ENCODE measurements at places on chromosomes 7 and 10. TPM values are rescaled to one million over a fixed set of nuclear protein-coding genes. Genes with fewer than 3 reads are reported as not detected.

GRCh38 chr7:37187179-37187578 lies 261.5 kb downstream of the ELMO1 start:
- no peak for DNase-seq

DNA sequence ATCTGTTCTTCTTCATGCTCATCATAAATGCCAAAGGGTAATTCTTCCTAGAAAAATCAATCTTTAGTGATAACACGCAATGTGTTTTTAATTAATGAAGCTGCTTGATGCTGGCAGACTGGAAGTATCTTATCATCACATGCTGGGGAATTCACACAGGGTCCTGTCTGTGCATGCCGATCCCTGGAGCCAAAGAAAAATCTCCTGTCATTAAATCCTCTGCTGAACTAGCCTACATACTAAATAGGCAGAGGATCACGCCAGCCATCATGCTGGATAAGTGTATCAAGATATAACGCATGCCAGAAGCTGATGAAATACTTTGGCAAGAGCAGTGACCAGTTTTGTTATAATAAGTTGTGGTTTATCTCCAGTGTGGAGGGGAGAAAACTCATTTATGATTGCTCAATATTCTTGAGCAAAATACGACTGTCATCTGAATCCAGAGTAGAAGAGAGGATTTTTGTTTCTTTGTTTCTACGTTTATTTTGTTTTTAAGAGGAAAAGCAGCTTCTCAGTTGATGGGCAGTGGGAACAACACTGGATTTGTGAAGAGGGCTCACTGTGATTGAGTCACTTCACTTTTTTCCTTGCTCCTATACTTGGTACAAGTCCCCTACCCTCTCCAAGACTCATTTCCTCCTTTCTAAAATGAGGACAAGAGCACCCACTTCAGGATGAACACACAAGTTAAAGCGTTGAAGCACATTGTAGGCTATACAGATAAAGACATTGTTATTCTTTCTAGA lies 649.1 kb downstream of the TNS3 start:
- DNase-seq: peak; percentile 69

DNA sequence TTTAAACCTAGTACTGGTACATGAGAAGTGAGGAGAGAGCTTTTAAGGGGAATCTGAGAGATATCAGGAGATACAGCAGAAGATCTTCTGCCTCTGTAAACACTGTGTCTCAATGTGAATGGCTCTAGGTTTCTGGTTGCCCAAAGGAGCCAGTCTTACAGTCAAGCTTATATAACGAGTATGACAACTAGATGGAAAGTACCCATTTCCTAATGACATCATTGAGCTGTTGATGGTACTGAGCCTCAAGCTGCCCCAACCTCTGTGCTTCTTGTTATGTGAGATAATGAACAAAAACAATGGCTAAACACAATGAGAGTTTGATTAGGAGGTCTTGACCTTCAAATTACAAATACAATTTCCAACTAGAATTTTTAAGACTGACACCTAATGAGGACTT lies 451.5 kb downstream of the SORCS1 start:
- no peak for DNase-seq

GRCh38 chr7:13880789-13881188 lies 108.7 kb downstream of the ETV1 start:
- DNase-seq: no peak

- no peak for DNase-seq
Measured at GRCh38 chr10:108850138-108850854, 1073.0 kb downstream of the XPNPEP1 start.

DNA sequence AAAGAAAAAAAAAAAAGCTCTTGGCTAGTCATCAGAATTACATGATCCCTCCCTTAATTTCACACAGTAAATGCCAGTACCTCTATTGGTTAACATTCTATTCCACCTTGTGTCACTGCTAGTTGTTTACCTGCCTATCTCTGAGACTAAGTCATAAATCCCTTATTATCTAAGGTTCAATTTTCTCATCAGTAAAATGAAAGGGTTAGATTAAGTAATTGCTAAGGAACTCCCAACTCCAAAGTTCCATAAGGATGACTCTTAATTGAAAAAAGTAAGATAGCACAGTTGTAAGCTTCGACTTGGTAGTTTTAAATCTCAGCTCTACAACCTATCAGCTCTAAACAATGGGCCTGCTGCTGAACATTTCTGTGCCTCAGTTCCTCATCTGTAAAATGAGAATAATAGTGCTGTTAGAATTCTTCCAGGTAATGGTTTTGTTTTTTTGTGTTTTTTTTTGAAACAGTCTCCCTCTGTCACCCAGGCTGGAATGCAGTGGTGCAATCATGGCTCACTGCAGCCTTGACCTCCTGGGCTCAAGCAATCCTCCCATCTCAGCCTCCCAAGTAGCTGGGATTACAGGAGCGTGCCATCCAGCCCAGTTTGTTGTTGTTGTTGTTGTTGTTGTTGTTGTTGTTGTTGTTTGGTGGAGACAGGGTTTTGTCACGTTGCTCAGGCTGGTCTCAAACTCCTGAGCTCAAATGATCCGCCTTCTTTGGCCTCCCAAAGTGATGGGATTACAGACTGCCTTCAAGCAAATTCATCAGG lies 35.6 kb downstream of the SRPK2 start:
- no peak for DNase-seq

LRRTM3 gene
- total RNA-seq: not detected

- no peak for DNase-seq
Measured at GRCh38 chr10:89695307-89695706, 6.1 kb upstream of the KIF20B start.

LDB3 gene
- 908 TPM for total RNA-seq

Measured in right atrium auricular region (tissue), 2 donors.